ENCODE measurements at places on chromosomes 5 and 9. TPM values are rescaled to one million over a fixed set of nuclear protein-coding genes. Genes with fewer than 3 reads are reported as not detected.

DNA sequence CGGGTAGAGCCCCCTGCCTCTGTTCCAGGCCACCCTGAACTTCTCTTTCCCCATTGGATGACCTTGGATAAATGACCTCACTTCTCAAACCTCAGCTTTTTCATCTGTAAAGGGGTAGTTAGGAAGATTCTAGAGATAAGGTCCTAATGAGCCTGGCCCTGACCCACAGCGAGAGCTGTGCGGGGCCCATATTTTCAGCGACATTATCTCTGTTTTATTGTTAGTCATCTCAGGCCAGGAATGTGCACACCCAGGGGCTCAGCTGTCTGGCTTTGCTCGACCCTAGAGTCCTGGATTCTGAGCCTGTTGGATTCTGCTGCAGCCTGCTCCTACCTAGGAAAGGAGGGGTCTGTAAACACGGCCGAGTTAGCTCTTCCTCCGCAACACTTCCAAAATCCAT lies 81.2 kb upstream of the LMX1B start:
- no peak for DNase-seq

DNA sequence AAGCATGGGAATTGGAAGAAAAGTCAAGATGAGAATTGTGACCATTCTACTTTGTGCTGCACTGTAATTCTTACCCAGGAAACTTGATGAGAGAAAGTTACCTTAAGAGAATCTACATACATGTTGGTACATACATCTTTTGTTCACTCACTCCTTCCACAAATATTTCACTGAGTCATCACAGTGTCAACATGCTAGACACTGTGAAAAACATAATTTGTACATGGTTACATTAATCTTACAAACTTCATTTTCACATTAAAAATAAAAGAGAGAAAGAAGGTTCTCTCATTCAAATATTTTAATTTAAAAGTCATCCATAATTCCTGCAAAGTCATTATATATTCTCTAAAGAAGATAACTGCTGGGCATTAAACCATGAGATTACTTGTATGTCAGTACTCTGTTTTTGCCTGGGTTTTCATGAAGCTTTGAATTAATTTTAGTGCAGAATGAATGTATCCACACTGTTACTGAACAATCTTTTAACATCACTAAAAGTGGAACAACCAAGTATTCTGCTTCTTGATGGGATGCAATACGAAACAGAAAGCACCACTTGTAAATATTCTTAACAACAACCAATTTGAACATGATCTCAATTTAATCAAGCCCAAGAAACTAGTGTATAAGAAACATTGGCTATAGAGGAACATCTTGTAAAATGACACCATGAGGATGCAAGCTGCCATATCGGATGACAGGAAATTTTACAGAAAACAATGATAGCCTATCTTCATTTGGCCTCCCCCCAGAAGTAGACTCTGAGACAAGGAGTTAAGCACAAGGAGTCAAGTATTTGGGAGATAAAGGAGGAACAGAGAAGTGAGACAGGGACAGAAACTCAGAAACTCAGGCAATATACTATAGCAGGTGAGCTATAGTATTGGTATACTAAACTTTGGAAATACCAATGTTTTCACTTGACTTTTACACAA lies 28.4 kb downstream of the ERP44 start:
- no peak for DNase-seq

DNA sequence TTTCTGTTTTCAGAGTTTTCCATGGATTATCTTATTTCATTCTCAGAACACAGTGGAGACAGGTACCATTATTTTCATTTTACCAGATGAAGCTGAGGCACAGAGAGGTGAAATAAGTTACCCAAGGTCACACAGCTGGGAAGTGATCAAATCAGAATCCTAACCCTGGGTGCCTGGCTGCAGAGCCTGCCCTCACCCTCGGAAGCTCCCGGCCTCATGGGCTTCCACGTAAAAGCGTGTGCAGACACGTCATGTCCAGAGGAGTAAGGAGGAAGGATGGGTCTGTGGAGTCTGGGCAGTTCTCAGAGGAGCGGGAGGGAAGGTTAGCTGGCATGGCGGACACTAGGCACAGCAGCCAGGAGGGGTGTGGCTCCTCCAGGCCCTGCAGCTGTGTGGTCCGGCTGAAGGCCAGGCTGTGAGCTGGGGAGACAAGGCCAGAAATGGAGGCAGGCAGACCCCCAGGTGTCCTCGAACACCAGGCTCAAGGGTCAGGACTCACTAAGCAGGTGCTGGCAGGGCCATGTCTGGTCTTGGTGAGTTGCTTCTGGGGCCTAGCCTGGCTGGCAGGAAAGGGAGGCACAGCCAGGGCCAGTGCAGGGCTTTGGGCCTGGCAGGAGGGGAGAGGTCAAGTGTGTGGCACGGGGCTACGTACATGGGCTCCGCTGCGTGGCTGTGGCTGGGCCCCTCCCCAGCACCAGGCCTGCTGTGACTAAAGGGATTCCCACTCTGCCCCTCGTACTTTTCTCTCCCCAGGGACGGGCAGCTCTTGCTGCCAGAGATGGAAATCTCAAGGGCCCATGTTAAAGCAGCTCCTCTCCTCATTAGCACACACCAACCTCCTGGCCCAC lies 5.6 kb downstream of the TBC1D9B start:
- DNase-seq = no peak

DNA sequence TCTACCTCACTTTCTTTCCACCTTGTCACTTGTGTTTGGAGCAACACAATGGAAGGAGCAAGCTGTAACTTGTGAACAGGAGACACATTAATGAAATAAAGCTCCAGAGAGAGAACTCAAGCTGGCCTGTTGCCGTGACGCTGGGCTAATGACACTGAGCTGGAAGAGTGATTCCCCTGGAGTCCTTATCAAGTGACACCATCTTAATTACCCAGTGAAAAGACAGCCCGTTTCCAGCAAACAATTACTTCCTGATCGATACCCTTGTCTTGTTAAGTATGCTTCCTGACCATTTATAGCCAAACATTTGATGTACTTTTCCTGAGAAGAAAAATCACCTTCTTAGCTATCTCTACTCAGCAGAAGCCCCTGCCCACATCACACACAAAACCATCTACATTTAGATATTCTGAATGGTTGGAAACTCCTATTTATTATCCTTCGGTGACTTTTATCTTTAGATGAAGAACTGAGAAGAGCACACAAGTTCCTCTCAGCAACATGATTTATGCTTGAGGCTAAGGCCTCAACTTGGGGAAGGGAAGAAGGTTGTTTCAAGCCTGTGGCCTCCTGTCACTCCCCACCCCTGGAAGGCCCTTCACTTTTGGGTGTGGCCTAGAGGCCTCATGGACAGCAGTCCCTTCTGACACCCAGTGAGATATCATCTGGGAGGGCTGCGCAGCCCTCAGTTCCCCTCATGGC lies 34.1 kb downstream of the CRHBP start:
- no peak for DNase-seq

- no peak for DNase-seq
These were observed 343.7 kb downstream of the RAB3C start for GRCh38 chr5:58926541-58926935.

DNA sequence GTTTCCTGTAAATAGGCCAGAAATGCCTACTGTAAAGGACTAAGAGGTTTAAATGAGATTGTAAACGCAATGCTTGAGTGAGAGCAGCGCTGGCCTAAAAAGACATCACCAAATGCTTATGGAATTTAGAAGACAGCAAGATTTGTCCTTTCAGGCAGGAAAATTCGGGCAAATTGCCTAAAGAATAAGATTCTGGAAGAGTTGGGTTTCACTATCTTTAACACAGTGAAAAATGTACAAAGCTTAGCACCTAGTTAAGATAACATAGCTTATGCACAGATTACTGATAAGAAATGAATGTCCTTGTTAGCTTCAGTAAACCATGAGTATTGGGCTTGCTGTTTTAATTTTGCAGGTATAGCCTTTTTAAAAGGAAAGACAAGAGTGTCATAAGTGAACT lies 4.7 kb downstream of the FKBP15 start:
- DNase-seq = no peak

DNA sequence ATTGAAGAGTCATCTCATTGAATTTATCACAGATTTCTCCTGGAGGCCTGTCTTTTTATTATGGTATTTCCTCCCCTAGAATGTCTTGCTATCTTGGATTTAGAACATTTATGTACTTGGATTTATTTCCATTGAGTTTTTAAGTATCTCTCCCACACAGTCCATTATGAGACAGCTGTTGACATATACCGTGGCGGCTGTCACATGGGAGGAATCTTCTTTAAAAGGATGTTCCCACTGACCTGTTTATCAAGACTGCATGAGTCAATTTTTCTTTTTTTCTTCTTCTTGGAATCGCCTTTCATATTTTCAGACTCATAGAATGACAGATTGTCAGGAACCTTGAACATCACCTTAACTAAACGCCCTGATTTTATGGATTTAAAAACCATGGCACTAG lies 2.9 kb upstream of the CAVIN4 start:
- no peak for DNase-seq

GRCh38 chr5:58165152-58165551 lies 294.7 kb downstream of the PLK2 start:
- DNase-seq = no peak

- no peak for DNase-seq
These were observed 191.9 kb downstream of the FANCC start for GRCh38 chr9:95125652-95126051.

GRCh38 chr5:72363166-72363802 lies 43.1 kb downstream of the PTCD2 start:
- no peak for DNase-seq

DNA sequence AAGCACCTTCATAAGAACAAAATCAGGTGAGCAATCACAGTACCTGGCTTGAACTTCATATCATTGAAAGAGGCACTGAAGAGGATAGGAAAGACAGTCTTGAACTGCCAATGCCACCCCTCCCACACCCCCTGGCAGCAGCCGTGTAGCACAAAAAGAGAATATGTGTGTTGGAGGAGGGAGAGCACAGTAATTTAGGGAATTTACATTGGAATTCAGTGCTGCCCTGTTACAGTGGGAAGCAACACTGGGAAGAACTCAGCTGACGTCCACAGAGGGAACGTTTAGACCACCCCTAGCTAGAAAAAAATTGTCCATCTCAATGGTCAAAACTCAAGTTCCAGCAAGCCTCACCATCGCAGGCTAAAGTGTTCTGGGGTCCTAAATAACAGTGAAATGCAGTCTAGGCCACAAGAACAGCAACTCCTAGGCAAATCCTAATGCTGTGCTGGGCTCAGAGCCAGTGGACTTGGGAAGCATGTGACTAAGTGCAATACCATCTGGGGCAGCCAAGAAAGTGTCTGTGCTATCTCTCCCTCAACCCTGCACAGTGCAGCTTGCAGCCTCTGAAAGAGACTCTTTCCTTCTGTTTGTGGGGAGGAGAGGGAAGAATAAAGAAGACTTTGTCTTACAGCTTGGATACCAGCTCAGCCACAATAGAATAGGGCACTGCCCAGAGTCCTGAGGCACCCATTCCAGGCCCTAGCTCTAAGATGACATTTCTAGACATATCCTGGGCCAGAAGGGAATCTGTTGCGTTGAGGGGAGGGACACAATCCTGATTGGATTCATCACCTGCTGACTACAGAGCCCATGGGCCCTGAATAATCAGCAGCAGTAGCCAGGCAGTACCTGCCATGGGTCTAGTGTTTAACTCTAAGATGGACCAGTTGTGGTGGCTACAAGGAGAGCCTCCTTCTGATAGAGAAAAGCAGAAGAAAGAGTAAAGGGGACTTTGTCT lies 62.1 kb upstream of the VLDLR start:
- DNase-seq = no peak

DNA sequence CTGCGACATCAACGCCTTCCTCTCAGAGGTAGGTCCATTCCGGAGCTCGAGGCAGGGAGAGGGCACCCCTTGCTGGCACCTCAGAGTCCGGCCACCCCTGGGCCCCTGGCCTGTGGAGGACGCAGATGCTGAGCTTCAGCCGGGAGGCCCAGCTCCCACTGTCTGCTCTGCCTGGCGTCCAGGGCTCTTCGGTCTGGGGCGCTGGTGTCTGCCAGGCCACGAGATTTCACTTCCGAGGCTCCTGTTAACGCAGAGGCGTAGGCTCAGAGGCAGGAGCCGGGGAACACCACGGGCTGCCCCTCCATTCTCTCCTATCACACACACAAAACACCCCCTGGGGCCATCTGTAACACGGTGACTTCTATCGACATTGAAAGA lies 8.3 kb upstream of the SLC6A18 start:
- DNase-seq = no peak

DNA sequence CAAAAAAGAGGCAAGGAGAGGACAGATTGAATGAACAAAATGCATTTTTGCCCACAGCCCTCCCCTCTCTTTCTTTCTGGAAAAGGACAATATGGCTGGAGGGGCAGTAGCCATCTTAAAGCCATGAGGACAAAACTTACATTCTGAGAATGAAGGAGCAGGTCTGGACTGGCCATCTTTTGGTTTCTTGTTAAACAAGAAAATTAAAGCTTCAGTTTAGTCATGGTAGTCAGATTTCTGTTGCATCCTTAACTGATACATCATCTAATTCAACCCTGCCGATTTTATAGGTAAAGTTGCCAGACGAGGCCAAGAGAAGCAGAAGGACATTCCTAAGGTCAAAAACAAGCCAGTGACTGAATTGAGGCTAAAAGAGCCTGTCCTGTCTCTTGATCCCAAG lies 31.5 kb upstream of the INSYN2B start:
- no peak for DNase-seq

DNA sequence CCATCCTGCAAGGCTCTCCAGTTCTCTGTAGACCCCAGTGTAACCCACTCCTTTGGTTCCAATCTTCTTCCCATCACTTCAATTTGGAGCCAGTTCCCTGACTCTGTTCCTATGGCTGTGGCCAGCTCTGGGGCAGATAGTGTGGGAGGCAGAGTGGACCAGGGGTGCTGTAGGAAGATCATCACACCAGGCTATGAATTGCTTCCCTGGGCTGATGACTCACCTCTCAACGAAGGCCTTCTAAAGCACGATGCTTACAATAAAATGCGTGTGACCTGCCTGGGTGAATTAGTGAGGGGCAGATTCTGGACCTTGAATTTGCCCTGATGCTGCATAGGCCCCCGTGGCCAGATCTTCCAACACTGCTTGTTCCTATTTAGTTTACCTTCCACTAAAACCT lies 289.7 kb downstream of the FBXL7 start:
- DNase-seq = no peak

- no peak for DNase-seq
These were observed 7.2 kb downstream of the NINJ1 start for GRCh38 chr9:93126825-93127368.

DNA sequence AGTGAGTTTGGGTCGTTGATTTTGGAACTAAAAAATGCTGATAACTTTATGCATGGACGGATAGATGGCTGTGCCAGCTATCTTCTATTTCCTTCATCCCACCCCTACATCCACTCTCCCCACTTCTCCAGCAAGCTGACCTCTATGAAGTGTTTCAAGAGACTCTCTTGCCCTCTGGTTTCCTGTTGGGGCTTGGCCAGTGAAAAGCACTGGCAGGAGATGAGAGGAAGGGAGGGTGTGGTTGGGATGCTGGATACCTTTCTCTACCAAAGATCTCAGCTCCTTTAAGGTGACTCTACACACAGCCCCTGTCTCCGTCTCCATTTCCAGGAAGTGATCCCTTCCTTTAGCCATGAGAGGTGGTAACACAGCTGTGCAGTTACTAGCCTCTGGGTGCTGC lies 30.0 kb upstream of the JMY start:
- no peak for DNase-seq

GRCh38 chr9:138096519-138096845 lies 218.9 kb downstream of the CACNA1B start:
- DNase-seq = no peak

GRCh38 chr9:4433379-4433778 lies 56.9 kb upstream of the SLC1A1 start:
- no peak for DNase-seq

SLC36A2 gene
- not detected for total RNA-seq

CARTPT gene
- total RNA-seq = not detected

ORM2 gene
- not detected for total RNA-seq

CFAP157 gene
- total RNA-seq = 0.18 TPM

SOX30 gene
- total RNA-seq = 0.11 TPM

ADAMTSL2 gene
- total RNA-seq = not detected

CCL19 gene
- not detected for total RNA-seq

ARHGEF37 gene
- total RNA-seq = 1.6 TPM

ACOT12 gene
- not detected for total RNA-seq
